Left ventricle myocardium inferior (tissue), 1 donor: ENCODE measurements at places on chromosomes 2 and 18. TPM values are rescaled to one million over a fixed set of nuclear protein-coding genes. Genes with fewer than 3 reads are reported as not detected.

The COL4A3 gene
- total RNA-seq: 4.4 TPM

The FOXD4L1 gene
- total RNA-seq: 0.11 TPM

The KCNK3 gene
- 3.2 TPM for total RNA-seq

The DSEL gene
- total RNA-seq: 1.6 TPM

The TBR1 gene
- total RNA-seq: not detected

The CHRND gene
- not detected for total RNA-seq

The FRZB gene
- total RNA-seq: 2.2 TPM

The RNU2-63P gene
- not detected for total RNA-seq

The EVX2 gene
- total RNA-seq: not detected

The ACMSD gene
- not detected for total RNA-seq

The IL36B gene
- not detected for total RNA-seq

- H3K27ac ChIP-seq: no peak overlapping the region
- no peaks in the 10 kb centered on the region for H3K36me3 ChIP-seq
- no peaks in the 10 kb centered on the region for H3K4me1 ChIP-seq
- H3K27me3 ChIP-seq: no peaks in the 10 kb centered on the region
- H3K4me3 ChIP-seq: no peak overlapping the region
Measured at GRCh38 chr2:225456619-225457260, 57.2 kb downstream of the NYAP2 start.

GRCh38 chr2:123864416-123864815 lies 160.7 kb upstream of the CNTNAP5 start:
- H3K4me3 ChIP-seq: no peak overlapping the region
- H3K36me3 ChIP-seq: no peaks in the 10 kb centered on the region
- DNase-seq: no peak
- H3K27me3 ChIP-seq: no peaks in the 10 kb centered on the region

DNA sequence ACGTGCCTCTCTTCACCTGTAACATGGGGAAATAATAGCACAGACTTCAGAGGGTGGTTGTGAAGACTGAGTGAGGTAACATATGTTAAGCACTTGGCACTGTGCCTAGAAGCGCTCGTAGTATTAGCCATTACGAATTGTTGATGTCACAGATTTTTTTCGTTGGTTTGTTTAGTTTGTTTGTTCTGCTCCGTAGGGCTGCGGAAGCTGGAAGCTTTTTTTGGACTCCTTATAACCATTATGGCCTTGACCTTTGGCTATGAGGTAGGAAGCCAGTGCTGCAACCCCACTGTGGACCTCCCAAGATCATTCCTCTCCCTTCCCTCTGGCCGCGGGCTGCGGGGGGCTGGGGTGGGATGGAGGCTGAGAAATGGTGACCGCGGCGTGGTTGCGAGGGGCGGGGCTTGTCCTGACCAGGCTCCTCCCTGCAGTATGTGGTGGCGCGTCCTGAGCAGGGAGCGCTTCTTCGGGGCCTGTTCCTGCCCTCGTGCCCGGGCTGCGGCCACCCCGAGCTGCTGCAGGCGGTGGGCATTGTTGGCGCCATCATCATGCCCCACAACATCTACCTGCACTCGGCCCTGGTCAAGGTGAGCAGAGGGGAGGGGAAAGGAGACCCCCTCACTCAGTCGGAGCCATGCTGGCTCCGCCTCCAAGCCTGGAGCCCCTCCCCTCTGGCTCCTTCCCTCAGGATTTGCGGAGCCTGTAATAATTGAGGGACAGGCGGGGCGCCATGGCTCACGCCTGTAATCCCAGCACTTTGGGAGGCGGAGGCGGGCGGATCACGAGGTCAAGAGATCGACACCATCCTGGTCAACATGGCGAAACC lies 5.5 kb downstream of the SLC11A1 start:
- H3K4me1 ChIP-seq: peaks cover 17% of the 10 kb centered on the region
- peak overlapping the region; percentile 51 for H3K27ac ChIP-seq
- peak overlapping the region; percentile 62 for H3K4me3 ChIP-seq

GRCh38 chr18:37435996-37436395 lies 129.6 kb downstream of the CELF4 start:
- H3K27ac ChIP-seq: no peak overlapping the region
- DNase-seq: no peak
- H3K4me1 ChIP-seq: peaks cover 15% of the 10 kb centered on the region
- no peaks in the 10 kb centered on the region for H3K36me3 ChIP-seq
- no peak overlapping the region for H3K4me3 ChIP-seq

GRCh38 chr2:224711381-224711780 lies 4.8 kb downstream of the CCDC195 start:
- H3K4me1 ChIP-seq: no peaks in the 10 kb centered on the region
- no peaks in the 10 kb centered on the region for H3K36me3 ChIP-seq
- no peak overlapping the region for H3K4me3 ChIP-seq
- no peak for DNase-seq
- H3K27ac ChIP-seq: peak overlapping the region; percentile 25

- no peak overlapping the region for H3K4me3 ChIP-seq
- H3K36me3 ChIP-seq: no peaks in the 10 kb centered on the region
- no peak for DNase-seq
- H3K4me1 ChIP-seq: no peaks in the 10 kb centered on the region
- H3K27ac ChIP-seq: no peak overlapping the region
Measured at GRCh38 chr2:100623033-100623715, 60.4 kb downstream of the PDCL3 start.

GRCh38 chr18:25164211-25164847 lies 187.6 kb downstream of the ZNF521 start:
- no peak for DNase-seq
- peak overlapping the region; percentile 57 for H3K27ac ChIP-seq
- H3K27me3 ChIP-seq: no peaks in the 10 kb centered on the region
- H3K36me3 ChIP-seq: no peaks in the 10 kb centered on the region

GRCh38 chr2:17182399-17182798 lies 335.8 kb downstream of the RAD51AP2 start:
- H3K4me1 ChIP-seq: no peaks in the 10 kb centered on the region
- DNase-seq: no peak
- no peaks in the 10 kb centered on the region for H3K27me3 ChIP-seq
- H3K4me3 ChIP-seq: no peak overlapping the region
- H3K36me3 ChIP-seq: no peaks in the 10 kb centered on the region
- no peak overlapping the region for H3K27ac ChIP-seq

GRCh38 chr2:105068387-105068786 lies 30.5 kb downstream of the MRPS9 start:
- no peak overlapping the region for H3K4me3 ChIP-seq
- H3K27ac ChIP-seq: no peak overlapping the region

- DNase-seq: no peak
- H3K27me3 ChIP-seq: no peaks in the 10 kb centered on the region
- H3K27ac ChIP-seq: no peak overlapping the region
- H3K36me3 ChIP-seq: no peaks in the 10 kb centered on the region
- H3K4me1 ChIP-seq: no peaks in the 10 kb centered on the region
- no peak overlapping the region for H3K4me3 ChIP-seq
Measured at GRCh38 chr2:158228943-158229508, 127.3 kb downstream of the UPP2 start.

DNA sequence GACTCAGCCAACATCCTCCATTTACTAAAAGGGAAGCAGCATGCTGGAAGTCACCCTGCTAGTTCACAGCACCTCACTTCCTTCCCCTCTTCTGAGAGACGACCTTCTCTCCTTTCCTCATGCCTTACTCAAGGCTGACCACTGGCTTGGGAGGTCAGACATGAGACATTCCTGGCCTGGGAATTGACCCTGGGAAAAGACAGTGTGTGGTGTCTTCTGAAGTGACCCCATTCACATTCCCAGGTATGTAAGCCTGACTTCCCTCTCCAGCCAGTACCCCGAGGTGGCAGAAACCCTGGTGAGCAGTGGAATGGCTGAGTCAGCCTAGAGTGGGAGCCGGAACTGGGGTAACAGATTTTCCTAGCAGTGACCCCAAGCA lies 92.4 kb downstream of the PLB1 start:
- H3K27ac ChIP-seq: peak overlapping the region; percentile 66
- H3K27me3 ChIP-seq: no peaks in the 10 kb centered on the region
- H3K4me1 ChIP-seq: peaks cover 47% of the 10 kb centered on the region
- DNase-seq: no peak

DNA sequence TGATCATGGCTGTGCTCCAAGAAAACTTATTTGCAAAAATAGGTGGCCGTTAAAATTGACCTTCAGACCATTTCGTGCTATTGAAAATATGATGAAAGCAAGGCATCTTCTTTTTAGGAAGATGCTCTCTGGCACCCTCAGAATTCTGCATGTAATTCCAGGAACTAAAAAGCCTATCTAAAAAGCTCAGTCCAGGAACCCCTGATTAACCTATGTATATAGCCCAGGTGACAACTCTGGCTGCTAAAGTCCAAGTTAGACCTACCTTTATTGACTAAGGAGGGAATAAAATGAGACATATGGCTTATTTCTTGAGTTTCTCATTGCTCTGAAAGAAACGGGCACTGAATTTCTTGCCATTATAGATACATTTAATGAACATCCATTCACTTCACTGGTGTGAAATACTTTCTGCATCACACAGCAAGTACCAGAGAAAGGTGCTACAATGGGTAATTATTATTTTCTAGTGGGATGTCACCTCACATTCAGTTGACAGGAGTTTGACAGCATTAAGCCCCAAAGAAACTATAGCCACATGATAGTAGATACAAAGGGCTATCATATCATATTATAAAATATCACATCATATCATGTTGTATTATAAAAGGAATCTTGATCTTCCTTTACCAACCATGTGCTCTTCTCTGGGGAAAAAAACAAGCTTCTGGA lies 83.8 kb downstream of the EPHA4 start:
- H3K36me3 ChIP-seq: no peaks in the 10 kb centered on the region
- no peak overlapping the region for H3K27ac ChIP-seq
- DNase-seq: no peak
- H3K4me3 ChIP-seq: no peak overlapping the region

DNA sequence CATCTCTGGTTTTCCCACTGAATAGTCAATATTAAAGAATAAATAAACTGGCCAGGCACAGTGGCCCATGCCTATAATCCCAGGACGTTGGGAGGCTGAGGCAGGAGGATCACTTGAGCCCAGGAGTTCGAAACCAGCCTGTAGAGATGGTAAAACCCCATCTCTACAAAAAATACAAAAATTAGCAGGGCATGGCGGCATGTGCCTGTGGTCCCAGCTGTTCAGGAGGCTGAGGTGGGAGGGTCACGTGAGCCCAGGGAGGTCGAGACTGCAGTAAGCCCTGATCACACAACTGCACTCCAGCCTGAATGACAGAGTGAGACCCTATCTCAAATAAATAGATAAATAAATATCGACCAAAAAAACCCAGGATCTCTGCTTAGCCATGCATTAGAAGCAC lies 50.2 kb upstream of the BIN1 start:
- DNase-seq: no peak
- H3K27ac ChIP-seq: no peak overlapping the region
- H3K27me3 ChIP-seq: peaks cover 45% of the 10 kb centered on the region
- H3K4me1 ChIP-seq: peaks cover 2% of the 10 kb centered on the region
- no peak overlapping the region for H3K4me3 ChIP-seq
- H3K36me3 ChIP-seq: no peaks in the 10 kb centered on the region

DNA sequence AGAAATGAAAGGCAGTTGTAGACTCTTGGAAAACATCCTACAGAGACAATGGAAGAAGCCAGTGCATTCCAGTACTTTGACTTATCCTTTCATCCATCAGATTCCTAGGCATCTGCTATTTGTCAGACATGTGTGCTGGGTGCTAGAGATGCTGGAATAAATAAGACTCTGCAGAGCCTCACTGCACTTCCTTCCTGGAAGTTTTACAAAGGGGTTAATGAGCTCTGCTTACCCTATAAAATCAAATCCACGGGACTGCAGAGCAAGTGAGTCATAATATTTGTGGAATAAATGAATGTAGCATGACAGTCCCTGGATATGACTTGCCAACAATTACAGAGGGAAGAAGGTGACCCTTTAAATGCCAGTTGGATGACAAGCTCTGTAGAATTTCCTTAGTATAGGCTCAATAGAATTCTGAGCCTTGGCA lies 52.7 kb upstream of the NPAS2 start:
- no peak overlapping the region for H3K4me3 ChIP-seq
- H3K27me3 ChIP-seq: no peaks in the 10 kb centered on the region
- no peak overlapping the region for H3K27ac ChIP-seq
- H3K36me3 ChIP-seq: no peaks in the 10 kb centered on the region

DNA sequence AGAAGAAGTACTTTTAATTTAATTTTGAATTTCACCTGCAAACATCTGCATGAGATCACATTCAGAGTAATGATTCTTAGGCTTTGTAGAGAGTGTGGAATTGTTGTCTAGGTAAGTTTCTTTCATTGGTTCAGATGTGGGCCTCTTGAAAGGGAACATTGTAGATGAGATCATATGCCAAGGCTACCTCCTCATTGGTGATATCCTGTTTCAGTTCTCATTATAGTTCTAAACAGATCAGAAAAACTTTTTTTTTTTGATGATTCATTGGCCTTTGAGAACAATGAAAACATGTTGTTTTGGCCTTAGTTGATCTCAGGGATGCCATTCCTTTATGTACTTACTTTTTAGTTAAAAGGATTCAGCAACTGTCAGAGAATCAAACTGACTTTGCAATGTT lies 44.5 kb downstream of the EML6 start:
- H3K4me3 ChIP-seq: no peak overlapping the region
- H3K4me1 ChIP-seq: no peaks in the 10 kb centered on the region
- H3K36me3 ChIP-seq: no peaks in the 10 kb centered on the region

- DNase-seq: no peak
- no peaks in the 10 kb centered on the region for H3K27me3 ChIP-seq
- H3K4me1 ChIP-seq: no peaks in the 10 kb centered on the region
- no peak overlapping the region for H3K4me3 ChIP-seq
Measured at GRCh38 chr18:3357516-3357915, 92.5 kb upstream of the TGIF1 start.

DNA sequence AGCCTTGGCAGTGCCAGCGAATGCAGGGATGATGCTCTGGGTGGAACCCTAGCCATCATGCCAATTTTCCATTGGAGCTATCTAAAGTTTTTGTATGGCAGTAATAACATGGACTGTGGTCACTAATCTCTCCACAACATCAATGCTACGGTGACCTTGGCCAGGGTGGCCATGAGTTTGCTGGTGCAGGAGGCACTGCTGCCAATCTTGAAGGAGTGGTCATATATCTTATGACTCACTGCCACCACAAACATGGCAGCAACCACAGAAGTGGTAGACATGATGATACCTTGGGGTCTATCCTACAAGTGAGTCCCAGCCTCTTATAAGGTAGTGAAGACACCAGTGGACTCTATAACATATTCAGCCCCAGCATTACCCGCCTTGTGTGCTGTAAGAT lies 104.6 kb downstream of the EVA1A start:
- H3K27me3 ChIP-seq: peaks cover 21% of the 10 kb centered on the region
- H3K27ac ChIP-seq: no peak overlapping the region
- H3K4me3 ChIP-seq: no peak overlapping the region
- H3K4me1 ChIP-seq: no peaks in the 10 kb centered on the region
- no peaks in the 10 kb centered on the region for H3K36me3 ChIP-seq

- no peak for DNase-seq
- H3K36me3 ChIP-seq: no peaks in the 10 kb centered on the region
Measured at GRCh38 chr18:42131066-42131929, 176.3 kb downstream of the PIK3C3 start.

GRCh38 chr2:29115797-29116781 lies 874 bp downstream of the CLIP4 start:
- H3K27ac ChIP-seq: peak overlapping the region; percentile 88
- H3K4me1 ChIP-seq: peaks cover 58% of the 10 kb centered on the region

GRCh38 chr2:197919487-197919886 lies 115.1 kb downstream of the PLCL1 start:
- no peaks in the 10 kb centered on the region for H3K27me3 ChIP-seq
- H3K4me1 ChIP-seq: peaks cover 72% of the 10 kb centered on the region
- DNase-seq: no peak
- H3K27ac ChIP-seq: no peak overlapping the region
- H3K4me3 ChIP-seq: no peak overlapping the region
- no peaks in the 10 kb centered on the region for H3K36me3 ChIP-seq
